ENCODE measurements at places on chromosomes 16 and 17. TPM values are rescaled to one million over a fixed set of nuclear protein-coding genes. Genes with fewer than 3 reads are reported as not detected.
A peak's percentile ranks its signal among the peaks of the same experiment; 100 is the strongest.

DNA sequence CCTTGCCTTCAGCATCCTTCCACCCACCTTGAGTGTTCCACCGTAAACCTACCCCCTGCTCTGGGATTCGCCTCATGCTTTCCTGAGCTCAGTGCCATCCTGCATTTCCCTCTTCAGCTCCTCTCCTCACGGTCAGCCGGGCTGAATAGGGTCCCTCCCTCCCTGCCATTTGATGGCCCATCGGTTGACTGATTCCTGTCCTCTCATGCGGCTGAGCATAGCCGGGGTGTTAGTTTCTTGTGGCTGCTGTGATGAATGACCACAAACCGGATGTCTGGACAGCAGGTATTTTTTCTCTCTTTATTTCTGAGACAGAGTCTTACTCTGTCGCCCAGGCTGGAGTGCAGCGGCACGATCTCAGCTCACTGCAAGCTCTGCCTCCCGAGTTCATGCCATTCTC, 44.1 kb upstream of the MGAT5B start:
- no peak for DNase-seq

DNA sequence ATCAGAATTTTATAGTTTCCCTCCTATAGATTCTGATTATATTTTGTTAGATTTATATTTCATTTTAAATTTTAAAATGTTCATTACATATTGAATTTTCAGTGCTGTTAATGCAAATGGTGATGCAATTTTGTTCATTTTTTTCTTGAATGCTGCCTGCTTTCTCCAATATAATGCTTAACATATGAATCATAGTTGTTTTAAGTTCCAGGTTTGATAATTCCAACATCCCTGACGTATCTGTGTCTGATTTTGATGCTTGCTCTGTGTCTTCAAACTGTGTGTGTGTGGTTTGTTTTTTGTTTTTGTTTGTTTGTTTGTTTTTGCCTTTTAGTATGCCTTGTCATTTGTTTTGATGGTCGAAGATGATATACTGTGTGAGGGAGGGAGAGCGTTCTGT, 134.7 kb upstream of the ELAC2 start:
- no peak for DNase-seq

Gene CDH8
- not detected for total RNA-seq

DNA sequence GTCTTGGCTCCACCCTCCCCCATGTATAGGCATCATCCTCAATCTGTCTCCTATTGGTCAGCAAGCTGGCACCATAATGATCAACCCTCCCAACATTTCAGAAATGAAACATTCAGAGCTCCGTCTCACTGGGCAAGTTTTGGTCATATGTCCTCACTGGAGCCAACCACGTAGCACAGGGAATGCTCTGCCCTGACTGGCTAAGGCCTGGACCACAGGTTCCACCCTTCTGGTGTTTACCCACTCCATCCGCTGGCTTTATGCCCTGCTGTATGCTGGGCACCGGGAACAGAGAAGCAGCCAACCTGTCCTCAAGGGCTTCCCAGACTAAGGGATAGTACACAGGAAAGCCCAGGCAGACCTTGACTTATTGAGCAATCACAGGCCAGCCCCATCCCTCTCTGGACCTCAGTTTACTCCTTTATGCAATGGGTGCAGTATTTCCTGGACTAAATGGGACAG, 20.5 kb downstream of the MYO15A start:
- DNase-seq: no peak

GRCh38 chr17:38798614-38799500, 499 bp downstream of the PIP4K2B start:
- peak; percentile 41 for DNase-seq

GRCh38 chr16:54444851-54445458, 158.4 kb upstream of the IRX3 start:
- no peak for DNase-seq

- no peak for DNase-seq
These were observed 20.7 kb downstream of the MMP15 start for GRCh38 chr16:58046054-58046881.

DNA sequence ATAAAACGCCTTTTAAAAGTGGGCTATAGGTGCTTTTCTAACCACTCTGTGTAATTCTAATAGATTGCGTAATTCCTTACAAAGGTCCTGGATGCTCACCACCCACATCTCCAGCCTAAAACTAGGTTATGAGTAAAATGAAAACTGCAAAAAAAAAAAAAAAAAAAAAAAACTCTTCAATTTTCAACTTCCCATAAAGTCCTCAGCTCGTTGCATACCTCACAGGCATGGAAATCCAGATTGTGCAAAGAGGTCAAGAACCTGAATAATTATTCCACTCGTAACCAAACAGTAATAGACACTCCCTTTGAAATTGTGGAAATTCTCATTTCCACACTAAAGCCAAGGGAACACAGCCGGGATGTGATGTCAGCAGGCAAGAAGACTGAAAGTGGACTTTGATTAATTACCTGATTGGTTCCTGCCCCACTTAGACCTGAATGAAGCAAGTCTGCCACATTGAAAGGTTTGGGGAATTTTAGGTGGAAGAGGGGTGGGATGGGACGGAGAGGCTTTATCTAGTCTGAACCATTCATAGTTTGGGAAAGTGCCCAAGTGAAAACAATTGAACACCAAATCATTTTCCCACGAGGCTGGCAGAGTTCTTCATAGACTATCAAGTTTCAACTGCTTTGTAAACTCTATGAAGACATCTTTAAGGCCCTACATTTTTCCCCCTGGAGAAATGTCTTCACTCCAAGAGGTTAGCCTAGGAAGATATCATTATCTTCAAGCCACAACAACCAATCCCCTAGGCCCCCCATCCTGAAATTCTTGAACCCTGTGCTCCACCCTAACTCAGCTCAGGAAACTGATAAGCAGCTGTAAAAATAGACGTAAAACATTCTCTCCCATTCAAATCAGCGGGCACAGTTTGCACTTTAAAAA, 49.1 kb upstream of the TANC2 start:
- no peak for DNase-seq

- no peak for DNase-seq
These were observed 371.2 kb upstream of the ASIC2 start for GRCh38 chr17:33664116-33664840.
